ENCODE measurements at places on chromosomes 4 and X.

GRCh38 chr4:137768196-137768595 lies 235.9 kb upstream of the PCDH18 start:
- DNase-seq = no peak

DNA sequence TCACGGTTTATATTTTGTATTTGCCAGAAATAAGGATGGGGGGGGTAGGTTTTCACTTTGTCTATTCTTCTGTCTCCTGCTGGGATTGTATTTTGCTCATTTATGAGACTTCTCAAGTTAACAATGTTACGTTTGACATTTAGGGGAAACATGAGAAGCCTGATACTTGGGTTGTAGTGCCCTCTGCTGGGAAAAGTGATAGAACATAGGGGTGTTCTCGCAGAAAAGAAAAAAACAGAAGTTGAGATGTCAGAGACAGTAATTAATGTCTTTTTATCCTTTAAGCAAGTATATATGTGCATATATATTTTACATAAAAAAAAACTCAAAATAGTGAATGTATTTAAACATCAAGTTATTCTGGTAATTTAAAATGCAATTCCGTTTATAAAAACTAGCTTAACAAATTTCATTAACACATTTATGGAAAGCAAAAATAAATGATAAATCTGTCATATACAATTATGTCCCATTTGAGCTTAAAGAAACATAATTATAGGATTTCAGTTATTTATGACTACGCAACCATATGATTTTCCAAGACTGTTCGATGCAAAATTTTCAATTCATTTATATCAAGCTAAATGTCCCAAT lies 46.0 kb upstream of the TMPRSS11F start:
- DNase-seq = no peak

DNA sequence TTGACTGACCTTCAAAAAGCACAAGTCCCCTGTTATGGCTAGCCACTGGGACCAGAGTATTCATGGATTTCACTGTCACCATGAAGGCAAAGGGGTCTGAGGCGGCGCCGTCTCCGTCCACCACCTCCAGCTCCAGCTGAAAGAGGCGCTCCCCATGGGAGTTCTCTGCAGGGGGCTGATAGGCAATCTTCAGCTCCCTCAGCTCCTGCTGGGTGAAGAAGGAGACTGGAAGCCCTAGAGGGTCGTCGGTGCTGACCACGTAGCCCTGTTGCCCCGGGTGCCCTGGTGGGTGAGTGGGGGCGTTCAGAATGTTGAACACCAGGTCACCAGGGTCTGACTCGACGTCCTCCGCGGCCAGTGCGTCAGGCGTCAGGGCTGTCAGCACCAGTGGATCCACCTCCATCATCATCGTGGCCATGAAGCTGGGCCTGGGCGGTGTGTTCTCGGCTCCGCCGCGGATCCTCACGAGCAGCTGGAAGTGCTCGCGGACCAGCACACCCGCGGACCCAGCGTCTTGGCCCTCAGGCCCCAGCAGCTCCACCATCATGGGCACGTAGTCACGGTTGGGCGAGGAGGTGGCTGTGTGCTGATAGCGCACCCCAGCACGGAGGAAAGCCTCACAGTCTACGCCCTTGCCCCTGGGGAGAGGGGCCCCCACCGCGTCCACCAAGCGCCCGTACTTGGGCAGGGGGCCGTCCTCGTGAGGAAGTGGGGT lies 987 bp downstream of the FREM3 start:
- DNase-seq = no peak

DNA sequence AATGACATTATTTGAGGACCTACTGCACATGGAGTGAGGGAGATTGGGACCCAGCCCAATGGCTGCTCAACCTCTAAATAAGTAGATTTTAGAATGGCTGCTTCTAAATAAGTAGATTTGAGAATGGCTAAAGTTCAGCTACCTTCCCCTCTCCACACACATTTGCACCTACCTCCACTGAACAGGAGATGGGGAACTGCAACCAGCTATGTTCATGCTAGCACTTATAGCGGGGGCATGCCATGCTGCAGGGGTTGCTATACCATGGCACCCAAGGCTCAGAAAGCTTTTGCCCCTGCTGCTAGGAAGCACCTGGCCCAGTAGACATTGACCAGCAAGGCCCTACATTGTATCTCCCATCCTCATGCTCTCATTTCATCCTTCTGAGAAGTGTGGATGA lies 70.2 kb upstream of the MAOA start:
- no peak for DNase-seq

- DNase-seq = no peak
These were observed 30.7 kb downstream of the SEPTIN11 start for GRCh38 chr4:76980261-76980660.

DNA sequence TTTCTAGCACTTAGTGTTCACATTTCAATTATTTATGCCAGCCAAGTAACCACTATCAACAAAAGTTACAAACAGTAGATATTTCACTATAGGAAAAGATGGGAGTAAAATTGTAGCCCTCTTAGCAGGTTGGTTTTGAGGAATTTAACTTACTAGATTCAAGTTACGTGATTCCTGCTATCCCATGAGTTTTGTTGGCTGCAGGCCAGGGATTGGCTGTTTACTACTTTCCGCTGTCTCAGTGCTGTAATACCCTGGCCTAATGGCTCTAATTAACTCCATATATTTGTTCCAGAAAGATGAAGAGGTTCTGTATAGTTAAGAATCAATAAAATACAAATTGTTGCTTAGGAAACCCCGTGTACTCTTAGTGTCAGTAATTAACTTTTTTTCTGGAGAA lies 55.5 kb upstream of the MAGED1 start:
- no peak for DNase-seq

- peak; percentile 0 for DNase-seq
These were observed at the start of gene KLHL13 for GRCh38 chrX:118116713-118117550. KLHL13 (minus strand) TSS chrX:118116810; CDS start chrX:118028473, 88,337 bp downstream.

DNA sequence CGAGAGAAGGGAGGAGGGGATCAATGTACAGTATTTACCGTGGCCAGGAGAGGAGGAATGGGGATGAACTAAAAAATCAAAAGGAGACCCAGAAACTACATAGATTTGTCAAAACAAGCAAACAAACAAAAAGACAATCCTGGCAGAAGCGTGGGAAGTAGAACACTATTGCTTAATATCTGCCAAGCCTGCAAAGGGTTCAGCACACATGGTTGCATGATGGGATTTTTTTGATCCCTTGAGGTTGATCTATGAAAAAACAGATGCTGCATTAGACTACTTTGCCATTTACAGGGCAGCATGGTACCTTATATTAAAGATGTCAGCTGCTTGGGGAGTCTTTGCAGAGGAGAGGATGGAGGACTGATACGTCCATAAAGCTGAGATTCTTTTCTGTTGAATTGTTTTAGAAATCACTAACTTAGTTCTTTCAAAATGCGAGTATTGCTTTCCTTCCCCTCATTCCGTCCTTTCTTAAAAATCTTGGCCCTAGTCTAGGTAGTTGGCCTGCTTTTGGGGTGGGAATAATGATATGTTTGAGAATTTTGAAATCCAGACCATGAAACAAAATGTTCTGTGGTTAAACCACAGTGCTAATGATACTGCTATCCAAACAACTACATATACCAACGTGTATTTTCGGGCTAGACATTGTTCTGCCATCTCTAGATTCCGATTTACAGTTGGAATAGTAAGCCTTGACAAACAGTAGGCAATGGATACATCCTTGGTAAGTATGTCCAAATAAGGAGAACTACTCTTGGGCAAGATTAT lies 39.6 kb upstream of the TMEM150C start:
- DNase-seq = no peak

DNA sequence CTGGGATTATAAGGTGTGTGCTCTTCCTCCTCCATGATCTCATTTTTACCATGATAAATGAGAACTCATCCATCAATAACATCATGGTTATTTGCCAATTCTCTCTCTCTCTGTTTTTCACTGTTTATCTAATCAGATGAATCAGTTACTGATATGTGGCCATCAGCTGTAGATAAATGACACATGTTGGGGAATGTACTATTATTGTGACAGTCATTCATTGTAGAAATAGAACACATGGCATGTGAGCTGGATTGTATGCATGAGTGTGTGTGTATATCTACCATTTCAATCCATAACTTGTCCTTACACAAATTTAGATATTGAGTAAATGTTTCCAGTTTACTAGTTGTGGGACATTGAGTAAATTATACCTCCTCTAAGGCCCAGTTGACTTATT lies 53.0 kb downstream of the OSTC start:
- no peak for DNase-seq

DNA sequence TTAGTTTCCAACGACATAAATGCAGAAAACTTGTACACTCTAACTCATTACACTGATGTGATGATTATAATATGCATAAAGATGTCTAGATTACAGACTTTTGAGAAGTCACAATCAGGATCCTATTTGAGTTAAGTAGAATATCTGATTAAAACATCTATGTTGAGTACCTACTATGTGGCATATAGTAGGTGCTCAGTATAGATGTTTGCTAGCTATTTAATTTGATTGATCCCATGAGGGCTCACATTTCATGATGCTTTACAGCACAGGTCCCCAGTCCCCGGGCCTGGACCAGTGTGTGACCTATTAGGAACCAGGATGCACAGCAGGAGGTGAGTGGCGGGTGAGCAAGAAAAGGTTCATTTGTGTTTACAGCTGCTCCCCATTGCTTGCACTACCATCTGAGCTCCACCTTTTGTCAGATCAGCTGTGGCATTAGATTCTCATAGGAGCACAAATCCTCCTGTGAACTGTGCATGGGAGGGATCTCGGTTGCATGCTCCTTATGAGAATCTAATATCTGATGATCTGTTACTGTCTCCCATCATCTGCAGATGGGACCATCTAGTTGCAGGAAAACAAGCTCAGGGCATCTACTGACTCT lies 33.0 kb upstream of the CXCL8 start:
- no peak for DNase-seq

- no peak for DNase-seq
These were observed 1.7 kb upstream of the NHS start for GRCh38 chrX:17373337-17373736.

DNA sequence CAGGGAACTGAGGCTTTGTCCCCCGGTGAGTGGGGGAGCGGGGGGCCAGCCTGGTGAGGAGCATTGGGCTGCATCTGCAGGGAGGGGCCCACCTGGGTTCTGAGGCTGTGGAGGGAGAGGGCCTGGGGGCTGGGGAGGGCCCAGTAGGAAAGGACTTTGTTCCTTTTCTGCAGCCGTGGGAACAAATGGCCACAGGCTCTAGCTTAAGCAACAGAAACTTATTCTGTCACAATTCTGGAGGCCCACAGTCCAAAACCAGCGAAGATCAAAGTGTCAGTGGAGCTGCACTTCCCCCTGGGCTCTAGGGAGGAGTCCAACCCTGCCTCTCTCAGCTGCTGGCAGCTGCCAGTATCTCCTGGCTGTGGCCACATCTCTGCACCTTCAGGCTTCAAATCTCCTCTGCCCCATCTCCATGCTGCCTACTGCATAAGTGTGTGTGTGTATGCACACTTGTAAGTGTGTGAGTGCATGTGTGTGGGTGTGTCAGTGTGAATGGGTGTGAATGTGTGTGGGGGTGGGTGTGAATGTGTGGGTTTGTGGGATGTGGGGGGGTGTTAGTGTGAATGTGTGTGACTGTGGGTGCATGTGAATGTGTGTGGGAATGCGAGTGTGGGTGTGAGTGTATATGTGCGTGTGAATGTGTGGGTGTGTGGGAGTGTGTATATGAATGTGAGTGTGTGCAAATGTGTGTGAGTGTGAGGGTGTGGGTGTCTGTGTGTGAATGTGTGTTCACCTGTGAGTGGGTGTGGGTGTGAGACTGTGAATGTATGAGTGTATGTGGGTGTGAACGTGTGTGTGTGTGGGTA lies 204.5 kb upstream of the PSAPL1 start:
- no peak for DNase-seq

GRCh38 chrX:43423876-43424275 lies 232.2 kb upstream of the MAOA start:
- DNase-seq = no peak

GRCh38 chr4:94406668-94407437 lies 44.9 kb upstream of the PDLIM5 start:
- peak; percentile 41 for DNase-seq

DNA sequence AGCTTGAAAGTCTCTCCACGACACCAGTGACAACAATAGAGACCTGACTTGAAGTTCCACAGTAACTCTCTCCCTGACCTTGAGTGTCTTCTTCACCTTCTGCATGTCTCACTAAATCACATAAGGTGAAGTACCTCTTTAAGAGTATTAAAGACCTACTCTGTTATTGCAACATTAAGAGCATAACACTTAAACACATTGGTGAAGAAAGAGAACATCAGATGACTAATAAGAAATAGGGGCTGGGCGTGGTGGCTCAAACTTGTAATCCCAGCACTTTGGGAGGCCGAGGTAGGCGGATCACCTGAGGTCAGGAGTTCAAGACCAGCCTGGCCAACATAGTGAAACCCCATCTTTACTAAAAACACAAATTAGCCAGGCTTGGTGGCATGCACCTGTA lies 33.9 kb upstream of the MAPK10 start:
- no peak for DNase-seq

Measured in activated T-cell treated with anti-CD3 and anti-CD28 coated beads for 1 hour (primary cell).